Neural progenitor cell (in vitro differentiated cells): ENCODE measurements at places on chromosomes 4 and X.

DNA sequence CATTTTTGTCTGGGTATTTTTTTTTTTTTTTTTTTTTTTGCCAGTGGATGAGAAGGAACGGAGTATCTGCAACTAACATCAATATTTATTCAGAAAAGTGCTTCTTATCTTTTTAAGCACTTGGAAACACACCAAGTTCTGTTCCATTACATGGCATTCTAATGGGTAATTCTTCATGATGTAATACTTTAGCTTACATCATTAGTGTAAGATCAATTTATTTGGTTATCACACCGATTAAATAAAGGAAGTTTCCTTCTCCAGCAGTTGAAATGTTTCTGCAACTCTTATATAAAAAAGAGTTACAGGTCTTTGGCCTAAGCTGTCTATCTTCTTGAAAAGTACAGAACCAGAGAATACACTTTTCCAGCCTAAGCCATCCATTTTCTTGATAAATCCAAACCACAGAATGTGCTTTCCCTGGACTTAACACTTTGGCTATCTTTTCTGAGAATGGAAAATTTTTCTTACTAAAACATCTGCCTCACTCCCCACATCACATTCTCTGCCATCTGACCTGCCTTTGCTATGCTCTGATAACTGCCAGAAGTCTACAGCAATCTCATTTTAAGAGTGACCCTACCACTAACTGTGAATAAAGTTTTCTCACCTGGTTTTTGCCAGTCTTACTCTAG lies 191.9 kb upstream of the MAB21L2 start:
- DNase-seq = no peak

DNA sequence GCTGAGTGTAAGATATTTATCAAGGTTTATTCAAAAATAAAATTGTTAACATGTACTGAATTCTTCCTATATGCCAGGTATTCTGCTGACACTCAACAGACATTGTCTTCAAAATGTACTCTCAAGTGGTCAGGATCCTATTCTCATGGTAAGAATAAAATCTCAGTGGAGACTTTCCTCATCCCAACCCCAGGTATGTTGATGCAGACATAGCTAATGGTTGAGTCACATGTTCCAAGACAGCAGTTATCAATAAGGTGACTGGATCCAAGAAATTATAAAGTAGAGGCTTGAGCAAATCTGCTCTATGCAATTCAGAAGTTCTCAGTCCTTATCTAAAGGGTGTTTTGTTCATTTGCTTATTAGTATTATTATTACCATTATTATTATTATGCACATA lies 115.2 kb upstream of the GABRA2 start:
- no peak for DNase-seq

DNA sequence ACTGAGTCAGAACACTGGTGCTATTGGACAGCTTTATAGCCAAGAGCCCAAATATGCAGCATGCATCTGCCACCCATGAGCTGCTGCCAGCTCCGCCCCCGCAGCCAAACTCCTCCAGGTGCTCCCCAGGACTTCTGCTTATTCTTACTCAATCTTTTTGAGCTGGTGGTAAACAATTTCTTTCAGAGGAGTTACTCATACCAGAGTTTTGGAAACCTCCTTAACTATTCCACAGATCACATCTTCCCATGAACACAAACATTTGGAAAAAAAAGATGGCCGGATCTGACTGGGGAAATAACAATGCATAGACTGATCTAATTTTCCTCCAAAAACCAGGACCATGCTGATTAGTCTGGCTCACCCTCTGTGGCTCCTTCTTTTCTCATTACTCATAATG lies 399.9 kb downstream of the GPM6A start:
- no peak for DNase-seq

GRCh38 chrX:45134315-45134731 lies 66.4 kb downstream of the DIPK2B start:
- no peak for DNase-seq

DNA sequence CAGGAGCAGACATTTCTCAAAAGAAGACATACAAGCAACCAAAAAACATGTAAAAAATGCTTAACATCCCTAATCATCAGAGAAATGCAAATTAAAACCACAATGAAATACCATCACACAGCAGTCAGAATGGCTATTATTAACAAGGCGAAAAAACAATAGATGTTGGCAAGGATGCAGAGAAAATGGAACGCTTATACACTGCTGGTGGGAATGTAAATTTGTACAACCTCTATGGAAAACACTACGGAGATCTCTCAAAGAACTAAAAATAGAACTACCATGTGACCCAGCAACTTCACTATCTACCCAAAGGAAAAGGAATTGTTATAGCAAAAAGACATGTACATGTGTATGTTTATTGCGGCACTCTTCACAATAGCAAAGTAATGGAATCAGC lies 71.5 kb downstream of the PPP4R3C start:
- DNase-seq = no peak

DNA sequence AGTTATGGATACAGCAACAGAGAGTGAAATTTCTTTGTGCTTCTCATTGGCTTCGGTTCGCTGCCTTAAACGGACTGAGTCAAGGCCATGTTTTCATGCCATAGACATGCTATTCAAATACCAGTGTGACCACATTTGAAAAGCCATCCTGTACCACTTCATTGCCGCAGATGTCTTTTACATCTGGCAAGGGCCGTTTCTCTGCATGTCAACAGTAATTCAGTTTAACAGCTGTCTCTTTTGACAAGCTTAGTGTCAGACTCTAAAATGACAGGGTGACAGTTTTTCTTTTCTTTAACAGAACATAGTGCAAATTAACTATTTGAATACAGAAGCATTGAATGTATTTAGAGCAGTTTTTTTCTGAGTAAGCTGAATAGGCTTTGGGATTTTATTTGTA lies 362.2 kb upstream of the POU3F4 start:
- DNase-seq = no peak

DNA sequence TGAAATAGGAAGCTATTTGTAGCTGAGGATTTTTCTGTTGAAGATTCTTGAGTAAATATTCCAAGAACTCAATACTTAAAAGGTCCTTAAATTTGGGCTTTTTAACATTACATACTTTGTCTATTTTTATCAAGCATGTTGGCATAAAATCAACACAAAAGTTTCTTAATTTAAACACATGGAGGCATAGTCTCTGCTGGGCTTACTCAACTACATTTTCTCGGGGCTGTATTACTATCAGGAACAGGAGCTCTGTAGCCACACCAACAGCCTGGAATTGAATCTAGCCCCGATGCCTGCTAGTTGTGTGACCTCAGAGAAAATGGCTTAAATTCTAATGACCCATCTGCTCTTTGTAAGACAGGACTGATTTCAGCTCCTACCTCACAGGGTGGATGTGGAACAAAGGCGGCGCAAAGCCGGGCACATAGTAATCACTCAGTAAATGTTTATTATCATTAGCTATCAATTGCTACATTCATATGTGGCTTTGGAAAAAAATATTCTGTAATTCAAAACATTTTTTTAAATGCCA lies 207.0 kb downstream of the NSUN7 start:
- no peak for DNase-seq

GRCh38 chr4:22237155-22237751 lies 278.6 kb downstream of the ADGRA3 start:
- peak; percentile 76 for DNase-seq

GRCh38 chrX:109626637-109627036 lies 1.7 kb upstream of the KCNE5 start:
- DNase-seq = no peak

DNA sequence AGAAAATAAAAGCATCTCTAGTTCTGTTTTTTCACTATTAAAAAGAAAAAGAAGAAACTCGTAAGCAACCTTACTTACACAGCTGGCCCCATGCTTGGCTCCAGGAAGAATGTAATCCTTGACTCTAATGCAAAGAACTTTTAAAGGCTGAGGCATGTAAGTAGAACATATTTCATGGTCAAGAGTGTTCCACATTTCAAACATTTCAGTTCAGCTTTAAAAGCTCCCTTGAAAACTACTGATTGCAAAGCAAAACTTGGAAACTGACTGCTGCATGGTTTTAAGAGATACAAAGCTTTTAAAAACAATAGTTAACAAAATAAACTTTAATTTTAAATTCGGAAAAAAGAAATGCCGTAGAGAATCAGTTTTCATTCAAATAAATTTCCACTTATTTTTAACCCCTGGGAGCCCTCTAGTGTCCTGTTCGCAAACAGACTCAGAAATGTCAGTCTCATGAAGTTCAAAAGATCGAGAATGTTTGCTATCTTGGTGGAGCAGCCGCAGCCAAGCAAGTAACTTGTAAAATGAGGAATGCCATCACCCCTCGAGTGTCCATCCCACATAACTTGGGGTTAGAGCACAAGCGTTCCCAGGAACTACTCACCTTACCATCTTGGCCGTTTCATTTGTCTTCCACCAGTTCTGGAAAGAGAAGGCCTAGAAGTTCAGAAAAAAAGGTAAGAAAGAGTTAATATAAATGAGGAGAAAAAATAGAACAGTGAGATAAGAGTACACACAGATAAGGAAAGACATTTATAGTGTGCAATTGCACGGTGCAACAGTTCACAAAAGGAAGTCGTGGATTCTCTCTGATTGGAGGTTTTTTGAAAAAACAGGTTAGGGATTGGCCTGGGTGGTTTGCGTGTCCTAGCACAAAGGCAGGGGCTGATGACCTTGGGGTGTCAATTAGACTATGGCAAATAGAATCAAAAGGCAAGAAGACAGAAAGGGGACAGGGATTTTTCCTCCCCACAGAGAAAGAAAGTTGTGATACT lies at the start of gene GASK1B:
Gene GASK1B (minus strand): TSS at position 765 of the 998 bp plus-strand sequence. CDS start 1,650 bp downstream, outside the sequence.
- DNase-seq = peak; percentile 49

- DNase-seq = no peak
These were observed 39.6 kb downstream of the PDLIM5 start for GRCh38 chr4:94491322-94491721.

GRCh38 chr4:27861381-27861787 lies 1000.7 kb downstream of the STIM2 start:
- DNase-seq = peak; percentile 82

- DNase-seq = no peak
These were observed 178.3 kb downstream of the OPHN1 start for GRCh38 chrX:68254738-68255645.

GRCh38 chr4:133178956-133179355 lies 29.9 kb downstream of the PCDH10 start:
- DNase-seq = no peak

- DNase-seq = no peak
These were observed 48.6 kb downstream of the FAM53A start for GRCh38 chr4:1635464-1635863.

DNA sequence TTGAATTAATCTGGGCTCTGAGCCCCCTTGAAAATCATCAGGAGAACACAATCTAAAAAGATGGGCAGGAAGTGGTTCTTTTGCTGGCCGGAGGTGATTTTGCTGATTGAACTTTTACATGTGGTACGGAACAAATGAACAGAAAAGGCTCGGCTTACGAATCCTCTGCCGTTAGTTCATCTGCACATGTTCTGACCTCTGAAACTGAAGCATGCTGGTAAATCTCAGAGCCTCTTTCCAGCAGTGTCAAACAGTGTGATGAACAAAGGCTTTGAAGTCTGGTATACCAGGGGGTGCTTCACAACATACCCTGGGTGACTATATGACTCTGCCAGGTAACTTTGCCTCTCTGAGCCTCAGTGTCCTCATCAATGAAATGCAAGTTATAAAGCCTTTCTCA lies 194.2 kb upstream of the C1QTNF7 start:
- DNase-seq = no peak

DNA sequence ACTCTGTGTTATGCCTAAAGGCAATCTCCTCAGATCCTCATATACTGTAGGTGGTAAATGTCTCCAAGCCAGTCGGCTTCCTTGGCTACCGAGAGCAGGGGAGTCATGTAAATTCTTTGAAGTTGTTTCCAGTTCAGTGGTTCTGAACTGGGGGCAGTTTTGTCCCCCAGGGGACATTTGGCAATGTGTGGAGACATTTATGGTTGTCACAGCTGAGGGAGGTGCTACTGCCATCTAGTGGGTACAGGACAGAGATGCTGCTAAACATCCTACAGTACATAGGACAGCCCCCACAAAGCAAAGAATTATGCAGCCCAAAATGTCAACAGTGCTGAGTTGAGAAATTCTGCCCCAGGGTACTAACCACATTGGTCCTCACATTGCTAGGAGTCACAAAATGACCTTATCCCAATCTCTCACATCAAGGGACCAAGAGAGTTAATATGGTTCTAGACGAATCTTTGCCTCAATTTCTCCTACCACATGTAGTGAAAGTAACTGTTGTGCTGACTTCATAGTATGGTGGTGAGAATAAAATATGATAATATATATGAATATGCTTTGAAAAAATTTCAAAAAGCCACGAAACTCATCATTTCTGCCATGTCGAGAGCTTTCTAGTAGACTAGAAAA lies 104.4 kb upstream of the ARHGAP24 start:
- DNase-seq = peak; percentile 67

GRCh38 chrX:89124985-89125384 lies 378.0 kb downstream of the CPXCR1 start:
- no peak for DNase-seq

DNA sequence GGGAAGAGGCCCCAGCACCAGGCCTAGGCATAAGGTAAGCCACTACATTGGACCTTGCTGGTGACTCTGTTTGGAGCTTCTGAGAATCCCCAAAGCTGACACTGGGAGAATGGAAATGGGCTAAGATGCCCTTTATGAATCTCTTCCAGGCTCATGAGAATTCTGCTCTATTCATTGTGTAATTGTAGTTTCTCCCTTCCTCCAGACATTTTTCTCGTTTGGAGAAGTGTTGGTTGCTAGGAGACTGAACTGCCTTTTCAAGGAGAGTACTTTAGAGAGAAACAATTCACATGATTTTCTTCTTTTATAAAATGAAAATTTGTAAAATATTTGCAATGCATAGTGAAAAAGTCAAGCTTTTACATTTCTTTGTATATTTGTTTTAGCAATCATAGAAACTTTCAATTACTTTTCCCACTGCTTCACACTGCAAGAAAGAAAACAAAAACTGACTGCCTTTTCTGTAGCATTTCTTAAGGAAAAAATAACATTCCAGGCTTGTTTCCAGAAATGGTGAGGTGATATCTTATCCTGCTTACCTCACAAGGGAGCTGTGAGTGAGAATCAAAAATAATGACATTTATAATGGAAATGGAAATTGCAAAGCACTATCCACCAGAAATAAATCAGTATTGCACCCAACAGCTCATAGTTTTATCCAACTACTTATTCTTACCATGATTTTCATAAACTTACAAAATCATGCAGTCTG lies 24.9 kb upstream of the DCHS2 start:
- no peak for DNase-seq

DNA sequence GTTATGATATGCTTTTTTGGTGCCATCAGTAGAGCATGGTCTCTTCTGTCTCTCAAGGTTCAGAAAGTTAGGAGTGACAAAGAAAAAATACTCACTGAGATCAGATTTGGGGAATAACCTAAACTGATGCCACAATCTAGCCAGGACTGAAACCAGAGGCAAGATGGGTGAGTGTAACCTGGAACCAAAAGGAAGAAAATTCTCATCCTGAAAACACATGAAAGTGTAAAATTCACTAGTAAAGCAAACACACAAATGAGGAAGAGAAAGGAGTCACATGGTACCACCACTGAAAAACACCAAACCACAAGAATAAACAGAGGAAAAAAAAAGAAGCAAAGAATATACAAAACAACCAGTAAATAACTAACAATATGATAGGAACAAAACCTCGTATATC lies 96.4 kb downstream of the ANXA10 start:
- no peak for DNase-seq
